ENCODE measurements at places on chromosomes 7 and 10.

GRCh38 chr10:127979566-127979965 is 72.7 kb downstream of the PTPRE start:
- DNase-seq = no peak

DNA sequence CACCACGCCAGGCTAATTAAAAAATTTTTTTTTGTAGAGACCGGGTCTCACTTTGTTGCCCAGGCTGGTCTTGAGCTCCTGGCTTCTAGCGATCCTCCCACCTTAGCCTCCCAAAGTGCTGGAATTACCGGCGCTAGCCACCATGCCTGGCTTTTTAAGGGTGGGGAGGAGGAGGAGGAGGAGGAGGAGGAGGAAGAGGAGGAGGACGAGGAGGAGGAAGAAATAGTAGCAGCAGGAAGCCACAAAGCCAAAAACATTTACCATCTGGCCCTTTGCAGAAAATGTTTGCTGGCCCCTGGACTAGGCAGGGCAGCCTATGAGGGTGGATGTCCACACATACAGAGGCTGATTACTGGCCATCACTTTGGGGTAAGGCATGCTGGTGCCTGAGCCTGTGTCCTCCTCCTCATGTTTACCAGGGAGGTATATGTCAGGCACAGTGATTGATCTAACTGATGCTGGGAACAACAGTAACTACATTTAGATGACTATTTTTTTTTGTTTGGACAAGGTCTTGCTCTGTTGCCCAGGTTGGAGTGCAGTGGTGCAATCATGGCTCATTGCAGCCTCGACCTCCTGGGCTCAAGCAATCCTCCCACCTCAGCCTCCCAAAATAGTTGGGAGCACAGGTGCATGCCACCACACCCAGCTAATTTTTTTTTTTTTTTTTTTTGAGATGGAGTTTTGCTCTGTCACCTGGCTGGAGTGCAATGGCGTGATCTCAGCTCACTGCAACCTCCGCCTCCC is 122.1 kb downstream of the HIP1 start:
- DNase-seq = no peak

GRCh38 chr7:98251231-98251600 is 816 bp downstream of the TECPR1 start:
- DNase-seq = no peak

GRCh38 chr7:133702960-133703359 is 424.2 kb upstream of the LRGUK start:
- DNase-seq = no peak

DNA sequence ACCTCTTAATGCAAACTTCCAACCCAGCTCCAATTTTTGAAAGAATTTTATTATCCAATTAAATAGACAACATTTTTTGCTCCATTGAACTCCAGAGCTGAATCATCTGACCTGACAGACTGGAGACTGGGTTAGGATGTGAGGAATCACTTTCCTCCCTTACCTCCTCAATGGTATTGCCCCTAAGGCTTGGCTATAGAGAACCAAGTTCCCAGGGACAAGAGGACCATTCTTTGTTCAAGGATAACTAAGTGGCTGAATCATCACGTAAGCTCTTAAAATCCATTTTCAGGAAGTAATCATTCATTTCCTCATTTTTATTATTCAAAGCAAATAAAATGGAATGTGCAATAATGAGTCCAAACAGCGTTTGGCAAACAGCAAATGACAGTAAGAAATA is 335.1 kb downstream of the GATA3 start:
- DNase-seq = no peak

DNA sequence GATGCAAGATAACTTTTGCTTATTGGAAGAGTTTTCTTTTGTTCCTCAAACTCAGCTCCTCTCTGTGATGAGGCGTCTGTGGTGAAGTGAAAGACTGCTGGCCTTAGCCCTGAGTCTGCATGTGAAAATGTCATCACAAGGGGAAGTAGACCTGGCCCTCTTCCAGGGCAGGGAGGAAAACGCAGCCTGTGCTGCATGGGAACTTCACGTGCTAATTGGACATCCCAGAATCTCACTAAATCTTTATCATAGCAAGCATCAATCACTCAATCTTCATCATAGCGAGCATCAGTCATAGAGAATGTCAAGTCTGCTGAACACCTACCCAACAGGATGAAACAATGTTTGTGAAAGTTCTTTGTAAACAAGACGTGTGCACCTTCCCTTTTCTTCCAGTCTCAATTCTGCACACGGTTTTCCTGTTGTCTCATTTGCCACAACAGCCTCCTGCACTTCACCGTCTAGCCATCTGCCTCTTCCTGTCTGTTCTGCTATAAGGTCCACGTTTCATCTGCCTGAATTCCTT is 314.6 kb downstream of the FRMD4A start:
- no peak for DNase-seq

DNA sequence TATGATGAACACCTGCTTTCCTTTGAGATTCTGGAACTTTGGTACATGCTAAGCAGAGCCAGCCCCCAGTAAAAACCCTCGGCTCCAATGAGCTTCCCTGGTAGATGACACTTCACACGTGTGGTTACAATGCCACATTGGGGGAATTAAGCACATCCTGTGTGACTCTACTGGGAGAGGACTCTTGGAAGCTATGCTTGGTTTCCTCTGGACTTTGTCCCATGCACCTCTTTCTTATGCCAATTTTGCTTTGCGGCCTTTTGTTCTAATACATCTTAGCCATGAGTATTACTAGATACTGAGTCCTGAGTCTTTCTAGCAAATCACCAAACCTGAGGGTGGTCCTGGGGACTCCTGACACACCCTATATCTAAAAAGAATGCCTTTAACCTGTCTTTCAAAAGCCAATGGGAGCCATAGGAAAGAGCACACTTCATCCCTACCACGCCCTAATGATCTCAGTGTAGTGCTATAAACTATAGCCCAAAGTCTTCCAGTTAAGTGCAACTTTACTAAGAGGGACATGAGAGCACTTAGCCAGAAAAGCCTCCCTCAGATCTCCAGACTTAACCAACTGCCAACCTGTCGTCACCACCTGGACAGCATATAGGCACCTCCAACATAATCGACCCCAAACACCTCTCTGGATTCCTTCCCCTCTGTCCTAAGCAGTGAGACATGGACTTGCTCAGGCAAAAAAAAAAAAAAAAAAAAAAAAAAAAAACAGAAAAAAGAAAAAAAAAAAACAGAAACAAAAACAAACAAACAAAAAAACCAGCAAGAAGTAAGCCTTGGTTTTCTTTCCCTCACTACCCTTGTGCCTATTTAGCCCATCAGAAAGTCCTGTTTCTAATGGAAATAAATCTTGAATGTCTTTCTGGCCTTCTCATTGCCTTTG is 37.4 kb downstream of the CCDC6 start:
- no peak for DNase-seq

GRCh38 chr7:23598296-23598695 is 1.1 kb downstream of the CCDC126 start:
- DNase-seq = no peak

- DNase-seq = no peak
Measured at GRCh38 chr10:118107040-118107439, 60.3 kb upstream of the RAB11FIP2 start.

GRCh38 chr10:69268761-69269416 is 9.4 kb upstream of the HK1 start:
- DNase-seq = no peak
